ENCODE measurements at places on chromosomes 2 and 18. TPM values are rescaled to one million over a fixed set of nuclear protein-coding genes. Genes with fewer than 3 reads are reported as not detected.

Gene RAB6C
- total RNA-seq, result not detected

Gene C2orf78
- not detected for total RNA-seq

- peak; percentile 25 for DNase-seq
These were observed 583 bp downstream of the HIBCH start for GRCh38 chr2:190318931-190319554.

DNA sequence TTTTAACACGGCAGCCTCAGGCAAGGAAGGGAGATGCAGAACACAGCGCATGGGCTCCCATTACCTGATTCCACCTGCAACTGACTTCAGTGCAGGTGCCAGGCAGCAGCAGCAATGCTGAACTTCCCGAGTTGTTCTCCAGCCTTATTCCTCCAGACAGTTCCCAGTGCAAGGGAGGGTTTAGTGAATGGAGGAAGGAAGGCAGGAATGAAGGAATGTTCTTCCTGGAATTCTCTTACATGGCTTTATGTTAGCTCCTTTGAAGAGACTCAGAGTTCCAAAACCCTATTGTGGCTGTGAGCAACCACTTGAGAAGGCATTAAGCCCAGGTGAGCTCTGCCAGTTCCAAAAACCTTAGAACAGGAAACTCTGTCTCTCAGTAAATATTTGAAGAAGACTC is 45.5 kb downstream of the SERPINB7 start:
- DNase-seq, result no peak

GRCh38 chr2:153532140-153532539 is 53.6 kb upstream of the RPRM start:
- no peak for DNase-seq

- peak; percentile 33 for DNase-seq
These were observed 1.3 kb upstream of the SMAD2 start for GRCh38 chr18:47931718-47932103.

GRCh38 chr2:21837168-21837960 is 713.6 kb downstream of the TDRD15 start:
- DNase-seq, result no peak

GRCh38 chr2:114238910-114239559 is 203.4 kb upstream of the DPP10 start:
- no peak for DNase-seq

- no peak for DNase-seq
These were observed 52.6 kb downstream of the CHN1 start for GRCh38 chr2:174952607-174953006.
